ENCODE measurements at places on chromosomes 2 and 18.

GRCh38 chr2:46198164-46198883 lies 98.9 kb upstream of the EPAS1 start:
- DNase-seq, result no peak

DNA sequence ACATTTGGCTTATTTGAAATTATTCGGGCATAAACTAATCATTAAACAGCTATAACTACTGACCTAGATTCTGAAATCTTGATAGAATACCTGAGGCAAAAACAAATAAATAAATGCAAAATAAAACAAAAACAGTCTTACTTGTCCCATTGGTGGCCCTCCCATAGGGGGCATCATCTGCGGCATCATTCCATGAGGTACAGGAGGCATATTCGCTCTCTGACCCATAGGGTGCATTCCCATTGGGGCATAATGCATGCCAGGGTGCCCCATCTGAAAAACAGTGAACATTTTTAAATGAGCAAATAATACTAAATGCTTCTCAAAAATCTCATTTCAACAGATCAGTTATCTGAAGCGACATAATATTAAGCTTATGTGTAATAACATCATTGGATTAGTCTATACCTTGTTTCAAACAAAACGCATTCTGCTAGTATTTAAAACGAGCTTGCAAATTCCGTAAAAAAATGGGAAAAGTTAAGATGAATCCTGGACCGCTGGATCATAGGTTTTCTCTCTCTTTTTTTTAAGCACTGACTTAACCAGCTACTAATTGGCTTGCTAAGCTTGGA lies 1.3 kb downstream of the PRPF40A start:
- peak; percentile 14 for DNase-seq

GRCh38 chr2:15965564-15966019 lies 25.2 kb downstream of the MYCN start:
- DNase-seq, result no peak

DNA sequence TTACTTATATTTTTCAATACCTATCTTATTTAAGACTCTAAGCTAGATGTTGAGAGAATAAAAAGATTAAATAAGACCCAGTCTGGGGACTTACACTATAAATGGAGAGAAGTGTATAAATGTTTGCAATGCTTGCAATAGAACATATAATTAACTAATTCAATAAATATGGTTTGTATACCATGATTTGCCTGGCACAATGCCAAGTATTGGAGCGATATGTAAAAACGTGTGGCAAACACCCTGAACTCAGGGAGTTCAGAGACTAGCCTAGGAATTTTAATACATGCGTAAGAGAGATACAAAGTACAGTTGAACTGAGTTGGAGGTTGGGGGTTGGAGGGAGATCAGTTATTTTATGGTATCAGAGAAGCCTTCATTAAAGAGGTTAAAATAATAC lies 251.8 kb upstream of the DDX18 start:
- no peak for DNase-seq

DNA sequence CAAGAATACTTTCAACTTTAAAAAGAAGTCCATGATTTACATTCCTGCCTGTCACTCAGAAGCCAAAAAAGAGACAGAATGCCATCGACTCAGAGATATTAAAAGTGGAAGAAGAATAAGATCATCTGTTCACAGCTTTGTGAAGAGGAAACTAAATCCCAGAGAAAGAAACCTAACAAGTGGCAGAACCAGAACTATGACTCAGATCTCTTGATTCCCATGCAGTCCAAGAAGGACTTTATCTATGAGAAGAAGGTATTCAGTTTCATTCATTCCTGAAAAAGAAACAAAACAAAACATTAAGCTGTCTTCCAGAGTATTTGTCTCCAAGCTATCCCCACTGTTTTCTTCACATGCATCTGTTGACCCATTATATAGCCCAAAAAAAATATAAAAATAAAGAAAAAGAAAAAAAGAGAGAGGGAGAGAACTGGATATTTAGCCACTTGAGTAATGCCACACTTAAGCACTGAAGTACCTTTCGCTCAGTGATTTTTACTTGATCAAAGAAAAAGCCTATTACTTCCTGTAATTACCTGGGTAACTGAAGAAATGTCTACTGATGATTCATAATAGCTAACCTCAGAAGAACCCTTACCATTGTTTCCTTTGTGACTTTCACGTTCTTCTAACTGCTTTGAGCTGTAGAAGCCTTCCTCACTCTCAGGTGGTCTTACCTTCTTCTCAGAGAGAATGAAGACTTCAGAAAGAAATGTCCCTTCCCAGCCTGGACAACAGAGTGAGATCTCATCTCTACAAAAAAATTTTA lies 17.7 kb upstream of the AKAIN1 start:
- no peak for DNase-seq

DNA sequence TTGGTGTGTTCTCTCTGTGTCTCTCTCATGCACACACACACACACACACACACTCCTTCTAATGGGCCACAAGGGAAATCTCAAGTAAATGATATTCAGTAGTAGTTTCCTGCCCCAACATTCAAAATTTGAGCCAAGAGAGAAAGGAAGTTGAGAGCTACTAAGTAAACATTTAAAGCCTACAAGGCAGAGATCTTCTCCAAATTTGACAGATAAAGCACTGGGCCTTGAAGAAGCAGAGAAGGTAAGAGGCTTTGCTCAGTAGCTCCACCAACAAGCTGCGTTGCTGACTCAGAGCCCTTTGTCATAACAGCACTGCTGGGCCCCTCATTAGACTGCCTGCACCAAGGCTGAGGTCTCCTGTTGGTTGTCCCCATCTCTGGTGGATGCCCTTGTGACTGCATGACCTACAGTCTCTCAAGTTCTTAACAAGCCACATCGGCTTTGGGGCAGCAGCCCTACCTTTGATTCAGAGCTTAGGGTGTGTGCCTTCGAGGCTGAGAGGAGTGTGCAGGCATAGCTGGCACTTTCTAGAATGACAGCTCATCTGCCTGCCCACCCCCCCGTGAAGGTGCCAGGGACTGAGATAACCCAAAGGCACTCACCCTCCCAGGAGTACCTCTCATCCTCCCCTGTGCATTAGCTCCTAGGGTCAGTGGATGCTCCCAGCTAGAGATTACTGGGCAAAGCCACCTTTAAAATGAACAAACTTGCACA lies 32.3 kb upstream of the NEB start:
- DNase-seq, result no peak

- no peak for DNase-seq
These were observed 688.0 kb upstream of the ZEB2 start for GRCh38 chr2:145207884-145208283.

- DNase-seq, result no peak
These were observed 71.0 kb downstream of the HS1BP3 start for GRCh38 chr2:20579866-20580265.

DNA sequence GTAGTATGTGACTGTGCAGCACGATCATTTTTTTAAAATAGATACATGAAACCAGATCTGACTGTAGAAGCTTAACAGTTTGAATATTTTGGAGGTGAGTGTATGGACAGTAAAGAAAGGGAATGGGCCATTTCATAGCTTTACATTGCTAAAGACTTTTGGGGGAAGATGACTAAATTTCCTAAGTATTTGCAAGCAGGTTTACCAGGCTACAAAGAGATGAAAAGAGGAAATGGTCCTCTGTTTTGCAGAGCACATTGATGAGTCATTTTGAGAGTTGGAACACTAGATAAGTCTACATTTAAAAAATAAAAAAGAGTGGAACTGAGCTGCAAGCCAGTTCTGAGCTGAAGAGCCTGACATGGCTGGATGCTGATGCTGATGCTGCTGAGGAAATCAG lies 115.7 kb upstream of the LRATD1 start:
- DNase-seq, result peak; percentile 14

- DNase-seq, result peak; percentile 52
These were observed 29.4 kb upstream of the RNF149 start for GRCh38 chr2:101337877-101338276.

Measured in hepatic stellate cell (primary cell).